ENCODE measurements at places on chromosomes 4 and X.

GRCh38 chrX:123749643-123750042 is 16.8 kb upstream of the THOC2 start:
- no peak for DNase-seq

DNA sequence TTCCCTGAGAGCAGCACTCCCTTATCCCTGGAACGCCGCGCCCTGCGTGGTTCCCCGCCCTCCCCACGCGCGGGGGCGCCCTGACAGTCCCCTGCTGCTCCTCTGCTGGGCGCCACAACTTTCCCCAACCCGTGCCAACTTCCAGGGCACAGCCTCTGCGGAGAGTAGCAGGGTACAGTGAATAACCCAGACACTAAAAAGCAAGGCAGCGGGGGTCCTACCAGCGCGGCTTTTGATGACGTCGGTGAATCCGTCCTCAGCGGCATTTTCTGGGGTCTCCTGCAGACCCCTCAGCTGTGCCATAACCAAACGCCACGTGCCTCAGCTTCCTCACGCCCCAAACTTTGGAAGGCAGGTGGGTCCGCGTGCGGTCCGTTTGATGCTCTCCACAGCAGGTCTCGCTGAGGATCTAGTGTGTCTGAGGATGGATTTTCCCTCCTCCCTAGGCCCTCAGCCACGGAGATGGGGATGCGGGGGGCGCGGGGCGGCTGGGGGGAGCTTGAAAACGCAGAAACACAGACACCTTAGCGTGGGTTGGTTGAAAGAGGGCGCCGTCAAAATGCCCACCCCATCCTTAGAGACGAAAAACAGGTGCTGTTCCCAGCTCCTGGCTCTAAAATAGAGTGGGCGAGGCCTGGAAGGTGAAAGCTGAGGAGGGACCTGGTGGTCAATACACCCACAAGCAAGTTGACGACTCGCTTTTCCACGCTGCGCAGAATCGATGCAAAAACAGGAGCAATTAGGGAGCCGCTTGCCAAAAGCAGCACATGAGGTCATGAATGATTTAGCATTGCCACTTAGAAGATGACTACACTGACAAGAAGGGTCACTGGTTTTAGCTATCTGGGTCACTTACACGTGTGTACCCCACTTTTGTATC is 405.6 kb downstream of the FAM47A start:
- DNase-seq: no peak

DNA sequence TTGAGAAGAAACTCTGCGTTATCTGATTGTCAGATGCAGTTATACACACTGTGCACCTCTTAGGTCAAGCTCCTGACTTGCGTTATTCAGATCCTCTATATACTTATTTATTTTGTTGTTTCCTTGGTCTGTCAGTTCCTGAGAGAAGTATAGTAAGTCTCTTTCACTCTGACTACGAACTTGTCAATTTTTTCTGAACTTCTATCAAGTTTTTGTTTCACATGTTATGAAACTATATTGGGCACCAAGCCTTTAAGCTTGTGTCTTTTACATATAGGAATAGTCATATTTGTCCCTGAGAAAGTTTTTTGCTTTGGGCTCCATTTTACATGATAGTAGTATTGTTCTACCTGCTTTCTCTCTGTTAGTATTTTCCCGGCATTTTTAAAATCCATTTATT is 31.7 kb downstream of the ZNF275 start:
- DNase-seq: no peak

GRCh38 chr4:156495091-156495490 is 476.5 kb downstream of the PDGFC start:
- no peak for DNase-seq

- DNase-seq: no peak
Measured at GRCh38 chrX:134236626-134237614, at the start of gene CCDC160. Gene CCDC160, plus strand, starts transcription at chrX:134237182. Its CDS starts 7,619 bp downstream, at chrX:134244801.

DNA sequence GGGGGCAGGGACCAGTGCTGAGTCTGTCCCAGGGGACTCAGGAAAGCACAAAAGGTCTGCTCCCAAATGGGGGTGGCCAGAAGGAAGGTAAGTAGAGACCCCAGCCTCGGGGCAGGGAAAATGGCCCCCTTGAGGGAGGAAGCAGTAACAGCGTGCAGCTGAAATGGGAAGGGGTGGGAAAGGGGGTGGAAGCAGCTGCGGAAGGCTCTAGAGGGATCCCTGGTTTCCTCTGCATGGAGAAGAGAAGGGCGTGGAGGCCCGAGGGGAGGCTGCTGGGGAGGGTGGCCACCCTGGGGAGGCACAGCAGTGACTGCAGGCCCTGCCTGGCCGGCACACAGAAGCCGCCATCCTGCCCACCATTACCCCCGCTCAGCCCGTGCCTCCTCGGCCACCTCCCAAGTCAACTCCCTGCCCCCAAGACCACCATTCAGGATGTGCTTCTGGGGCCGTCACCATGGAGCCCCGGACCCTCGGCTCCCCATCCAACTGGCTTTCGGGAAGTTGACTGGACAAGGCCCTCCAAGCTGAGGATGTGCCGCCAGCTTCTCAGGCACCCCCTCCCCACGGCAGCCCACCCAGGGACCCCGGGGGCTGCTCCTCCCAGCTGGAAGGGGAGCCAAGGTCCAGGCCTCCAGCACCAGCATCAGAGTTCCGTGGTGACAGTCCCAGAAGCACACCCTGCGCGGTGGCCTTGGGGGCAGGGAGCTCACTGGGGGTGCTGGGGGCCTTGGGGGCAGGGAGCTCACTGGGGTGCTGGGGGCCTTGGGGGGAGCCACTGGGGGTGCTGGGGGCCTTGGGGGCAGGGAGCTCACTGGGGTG is 23.6 kb downstream of the CFAP99 start:
- no peak for DNase-seq

DNA sequence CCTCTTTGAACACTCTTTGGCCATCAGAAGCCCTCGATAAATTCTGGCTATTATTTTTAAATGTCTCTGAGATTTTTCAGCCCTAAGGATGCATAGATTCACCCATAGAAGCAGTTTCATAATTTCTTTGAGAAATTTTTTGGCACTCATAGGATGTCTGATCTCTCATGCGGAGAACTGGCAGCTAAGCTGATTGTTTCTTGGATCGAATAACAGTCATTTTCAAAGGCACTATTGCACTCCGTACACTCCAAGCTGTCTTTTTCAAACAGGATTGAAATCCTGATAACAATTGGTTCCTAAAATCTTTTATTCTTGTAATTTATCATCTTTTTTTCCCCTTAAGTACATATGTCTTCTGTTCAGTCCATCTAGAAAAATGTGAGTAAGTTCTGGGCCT is 411.9 kb downstream of the SPOCK3 start:
- DNase-seq: no peak

GRCh38 chr4:94358101-94358500 is 15.5 kb upstream of the HPGDS start:
- no peak for DNase-seq

GRCh38 chr4:14929669-14930068 is 72.6 kb upstream of the CPEB2 start:
- no peak for DNase-seq

- DNase-seq: no peak
Measured at GRCh38 chrX:70452143-70452733, 7.6 kb downstream of the DLG3 start.

GRCh38 chr4:100366213-100366612 is 151.6 kb downstream of the EMCN start:
- DNase-seq: no peak

DNA sequence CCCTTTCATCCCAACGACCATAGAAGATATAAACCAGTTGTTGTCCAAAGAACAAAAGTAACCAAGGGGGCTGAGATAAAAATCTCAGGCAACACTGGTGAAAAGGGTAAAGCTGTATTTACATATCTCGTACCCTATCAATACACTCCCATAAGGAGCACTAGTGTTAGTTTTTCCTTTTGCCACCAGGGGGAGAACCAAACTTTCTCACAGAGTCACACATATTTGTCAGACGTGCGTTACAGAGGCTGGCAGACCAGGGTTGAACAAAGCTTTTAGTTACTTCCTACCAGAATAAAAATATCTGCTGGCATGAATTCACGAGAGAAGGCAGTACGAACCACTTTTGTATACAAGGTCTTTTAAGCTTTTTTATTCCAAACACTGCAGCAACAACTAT is 88.3 kb downstream of the AMELX start:
- DNase-seq: no peak

DNA sequence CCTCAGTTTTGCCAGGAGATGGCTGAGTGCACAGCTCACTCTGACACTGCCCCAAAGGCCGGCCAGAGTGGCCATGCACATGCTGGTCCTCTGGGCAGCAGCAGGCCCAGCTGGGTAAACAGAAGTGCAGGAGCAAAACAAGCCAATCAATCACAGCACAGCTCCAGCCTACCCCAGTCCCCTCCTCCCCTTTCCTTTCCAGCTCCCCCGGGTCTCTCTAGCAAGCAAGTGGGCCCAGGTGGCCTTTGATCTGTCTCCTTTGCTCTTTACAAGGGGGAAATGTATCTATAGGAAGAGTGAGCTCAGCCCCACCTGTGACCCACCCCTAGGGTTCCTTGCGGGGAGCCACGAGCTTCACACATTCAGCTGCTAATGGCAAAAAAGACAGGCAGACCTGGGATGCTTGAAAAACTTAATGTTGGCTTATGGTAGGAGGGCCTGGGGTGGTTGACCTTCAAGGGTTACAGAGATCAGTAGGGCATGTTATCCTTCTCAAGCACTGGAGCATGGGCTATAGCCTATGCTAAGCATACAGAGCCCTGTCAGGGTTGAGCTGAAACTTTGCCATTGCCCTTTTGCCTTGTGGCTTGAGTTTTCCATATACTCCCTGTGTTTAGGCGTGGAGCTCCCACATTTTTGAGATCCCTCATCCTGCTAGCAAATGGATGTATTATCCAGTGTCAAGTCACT is 57.8 kb upstream of the PLAC1 start:
- no peak for DNase-seq

DNA sequence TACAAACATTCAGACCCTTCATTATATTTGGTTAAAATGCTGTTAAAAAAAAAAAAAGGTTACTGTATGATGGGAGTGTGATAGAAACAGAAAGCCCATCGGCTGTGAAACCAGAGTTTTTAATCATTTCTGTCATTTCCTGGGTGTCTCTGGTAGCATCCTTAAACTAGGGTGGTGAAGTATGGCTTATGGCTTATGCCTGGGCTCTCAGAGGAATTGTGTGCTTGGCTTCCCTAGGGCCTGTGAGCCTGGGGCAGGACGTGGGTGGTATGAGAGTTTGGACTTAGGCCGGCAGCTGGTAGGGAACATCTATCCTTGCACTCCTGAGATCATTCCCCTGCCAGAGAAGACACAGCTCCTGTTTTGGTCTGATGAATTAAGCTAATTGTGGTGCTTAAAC is 52.2 kb downstream of the DCUN1D4 start:
- no peak for DNase-seq

DNA sequence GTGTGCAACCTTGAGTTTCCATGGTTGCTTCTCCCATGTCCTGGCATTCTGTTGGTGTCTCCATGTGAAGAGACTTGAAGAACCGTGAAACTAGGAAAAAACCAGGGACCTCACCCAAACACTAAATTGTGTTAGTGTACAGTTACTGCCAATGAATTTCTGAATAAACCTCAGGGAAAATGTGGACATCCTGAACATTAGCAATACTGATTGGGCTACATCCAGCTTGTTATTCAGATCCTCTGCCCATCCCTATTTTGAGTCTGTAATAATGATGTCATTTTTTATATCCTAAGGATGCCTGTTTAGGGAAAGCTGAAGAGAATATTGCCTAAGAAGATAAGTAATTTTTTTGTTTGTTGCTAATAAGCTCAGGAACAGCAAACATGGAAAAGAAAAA is 262.7 kb downstream of the TMA16 start:
- no peak for DNase-seq

GRCh38 chr4:80008351-80008750 is 64.7 kb downstream of the ANTXR2 start:
- DNase-seq: no peak

- DNase-seq: peak; percentile 25
Measured at GRCh38 chr4:5572114-5572513, 136.2 kb downstream of the EVC2 start.

DNA sequence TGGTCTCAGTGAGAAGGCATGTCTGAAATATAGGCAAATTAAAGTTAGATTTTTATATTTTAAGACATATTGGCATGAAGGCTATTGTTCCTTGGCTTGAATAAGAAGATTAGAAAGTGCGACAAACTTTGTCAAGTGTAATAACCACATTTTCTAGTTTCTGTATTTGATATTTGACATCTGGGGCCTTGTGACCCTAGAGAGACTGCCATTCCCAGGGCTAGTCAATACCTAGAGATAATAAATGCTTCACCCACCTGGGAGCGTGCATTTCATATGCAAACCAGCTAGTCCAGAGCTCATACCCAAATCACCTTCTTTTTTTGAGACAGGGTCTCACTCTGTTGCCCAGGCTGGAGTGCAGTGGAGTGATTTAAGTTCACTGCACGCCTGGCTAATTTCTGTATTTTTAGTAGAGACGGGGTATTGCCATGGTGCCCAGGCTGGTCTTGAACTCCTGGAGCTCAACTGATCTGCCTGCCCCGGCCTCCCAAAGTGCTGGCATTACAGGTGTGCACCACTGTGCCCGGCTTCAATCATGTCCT is 62.6 kb downstream of the COQ2 start:
- no peak for DNase-seq

DNA sequence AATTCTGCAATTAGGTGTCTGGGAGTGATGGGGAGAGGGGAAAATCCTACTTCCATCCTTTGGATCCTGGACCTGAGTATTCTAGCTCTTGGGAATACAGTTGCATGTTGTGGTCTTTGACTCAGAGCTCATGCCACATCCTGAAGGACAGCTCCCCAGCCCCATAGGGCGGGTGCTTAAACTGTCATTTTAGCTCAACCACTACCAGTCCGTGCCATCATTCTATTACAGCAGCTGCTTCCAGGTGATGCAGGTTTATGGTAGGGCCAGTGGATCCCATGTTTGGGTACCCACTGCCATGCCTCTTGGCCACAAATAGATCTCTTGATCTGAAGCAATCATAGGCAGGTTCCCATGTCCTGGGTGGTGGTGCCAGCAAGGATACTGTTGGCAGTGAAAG is 34.7 kb downstream of the CCKAR start:
- DNase-seq: peak; percentile 43

DNA sequence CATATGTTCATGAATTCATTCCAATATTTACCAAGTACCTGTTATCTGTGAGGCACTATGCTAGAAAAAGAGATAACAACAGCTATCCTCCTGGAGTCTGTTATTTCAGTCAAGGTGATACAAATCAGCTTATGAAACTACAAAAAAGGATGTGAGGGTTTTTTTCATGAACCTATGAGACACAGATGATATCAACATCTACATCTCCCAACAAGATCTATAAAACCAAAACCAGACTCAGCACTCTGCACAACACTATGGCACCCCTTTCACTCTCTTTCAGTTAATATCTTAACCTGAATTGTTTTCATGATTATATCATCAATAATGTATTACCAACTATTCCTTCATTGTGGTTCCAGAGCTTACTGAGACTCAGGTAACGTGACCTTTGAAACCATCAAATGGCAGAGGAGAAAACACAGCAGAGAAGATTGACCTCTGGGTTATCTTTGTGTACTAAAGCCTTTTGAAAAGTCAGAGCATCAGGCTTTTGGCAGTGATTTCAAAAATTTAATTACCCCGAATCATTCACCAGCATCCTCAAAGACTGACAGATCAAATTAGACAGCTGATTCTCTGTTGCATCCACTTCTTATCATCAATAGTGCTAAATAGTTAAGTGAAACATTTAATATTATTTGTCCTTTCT is 244.6 kb upstream of the FTHL17 start:
- DNase-seq: no peak

GRCh38 chr4:17577665-17578481 is 875 bp downstream of the LAP3 start:
- DNase-seq: no peak

Data from vagina (tissue), 2 donors.